Kidney (tissue), 22 donors: ENCODE measurements at places on chromosomes 6 and 20. TPM values are rescaled to one million over a fixed set of nuclear protein-coding genes. Genes with fewer than 3 reads are reported as not detected.
A peak's percentile ranks its signal among the peaks of the same experiment; 100 is the strongest.

The SLPI gene
- 3,615 TPM for total RNA-seq

The ENPP5 gene
- 21.5 TPM for total RNA-seq

The TMEM244 gene
- not detected for total RNA-seq

The RNF217 gene
- 18.7 TPM for total RNA-seq

The TPBG gene
- 30.8 TPM for total RNA-seq

The CEP250 gene
- total RNA-seq, result 25.2 TPM

The MCM3 gene
- total RNA-seq, result 40.9 TPM

The GTPBP2 gene
- total RNA-seq, result 64.6 TPM

The PNPLA1 gene
- 0.19 TPM for total RNA-seq

The FYN gene
- total RNA-seq, result 52.4 TPM

The PCSK2 gene
- total RNA-seq, result 0.22 TPM

The BMP2 gene
- total RNA-seq, result 8.7 TPM

The BTN1A1 gene
- total RNA-seq, result 0.09 TPM

The KAT14 gene
- total RNA-seq, result 12.8 TPM

DNA sequence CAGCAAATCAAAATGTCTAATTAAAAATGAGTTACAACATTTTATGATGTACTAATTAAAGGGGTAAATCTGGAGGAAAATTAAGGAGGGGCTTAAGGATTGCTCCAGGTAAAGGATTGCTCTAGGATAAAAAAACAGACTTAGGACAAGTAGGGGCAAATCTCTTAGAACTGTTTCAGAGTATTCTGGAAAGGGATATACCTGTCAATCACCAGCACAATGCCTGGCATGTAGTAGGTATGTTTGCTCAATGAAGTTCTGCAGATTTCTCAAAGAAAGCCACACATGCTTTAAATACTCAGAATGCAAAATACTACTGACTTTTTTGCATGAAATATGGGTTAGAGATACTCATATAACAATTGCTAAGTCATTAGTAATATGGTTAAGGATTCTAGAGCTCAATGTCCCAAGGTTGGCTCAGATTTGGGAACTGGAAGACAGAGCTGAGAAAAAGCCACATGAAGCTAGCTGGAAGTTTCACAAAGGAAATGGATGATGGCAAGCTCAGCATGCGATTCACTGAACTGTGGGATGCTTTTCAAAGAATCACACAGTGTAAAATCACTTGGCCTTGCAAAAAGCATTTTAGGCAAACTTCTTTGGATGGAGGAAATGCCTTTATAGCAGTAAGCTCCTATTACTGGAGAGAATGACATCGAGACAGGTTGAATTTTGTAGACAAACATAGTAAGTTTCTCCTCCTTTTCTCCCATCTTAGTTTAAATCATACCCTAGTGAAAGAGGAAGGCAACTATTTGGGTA is 72.8 kb downstream of the MAP3K5 start:
- DNase-seq, result no peak

GRCh38 chr6:5213836-5214235 is 46.9 kb downstream of the LYRM4 start:
- DNase-seq, result peak; percentile 29

GRCh38 chr6:137213813-137214212 is 5.4 kb downstream of the IFNGR1 start:
- no peak for DNase-seq

DNA sequence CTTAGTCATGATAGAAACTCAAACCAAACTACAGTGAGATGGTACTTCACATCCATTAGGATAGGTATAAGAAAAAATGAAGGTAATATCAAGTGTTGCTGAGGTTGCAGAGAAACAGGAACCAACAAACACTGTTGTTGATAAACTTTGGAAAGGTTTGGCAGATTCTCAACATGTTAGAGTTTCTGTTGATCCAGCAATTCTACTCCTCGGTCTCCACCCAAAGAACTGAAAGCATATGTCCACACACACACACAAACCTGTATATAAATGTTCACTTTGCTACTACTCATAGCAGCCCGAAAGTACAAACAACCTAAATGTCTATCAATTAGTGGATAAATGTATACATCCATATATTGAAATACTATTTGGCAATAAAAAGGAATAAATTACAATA is 128.3 kb upstream of the CARMIL1 start:
- DNase-seq, result no peak

DNA sequence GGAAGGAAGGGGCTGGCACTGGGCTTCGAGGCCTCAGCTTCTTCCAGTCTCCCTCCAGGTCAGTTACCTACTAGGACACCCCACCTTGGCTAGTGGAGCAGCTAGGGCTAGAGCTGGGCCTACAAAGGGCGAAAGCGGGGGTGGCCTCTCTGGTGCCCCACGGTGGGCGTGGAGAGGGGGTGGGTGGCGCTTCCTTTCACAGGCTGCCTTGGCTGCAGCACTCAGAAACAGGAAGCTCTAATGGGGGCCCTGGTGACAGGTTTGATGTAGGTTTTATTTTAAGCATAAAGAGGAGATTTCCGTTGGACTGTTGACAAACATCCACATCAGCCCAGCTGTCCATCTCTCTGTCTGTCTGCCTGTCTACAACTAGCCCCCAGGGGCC is 13.4 kb downstream of the FAM110A start:
- DNase-seq, result no peak

DNA sequence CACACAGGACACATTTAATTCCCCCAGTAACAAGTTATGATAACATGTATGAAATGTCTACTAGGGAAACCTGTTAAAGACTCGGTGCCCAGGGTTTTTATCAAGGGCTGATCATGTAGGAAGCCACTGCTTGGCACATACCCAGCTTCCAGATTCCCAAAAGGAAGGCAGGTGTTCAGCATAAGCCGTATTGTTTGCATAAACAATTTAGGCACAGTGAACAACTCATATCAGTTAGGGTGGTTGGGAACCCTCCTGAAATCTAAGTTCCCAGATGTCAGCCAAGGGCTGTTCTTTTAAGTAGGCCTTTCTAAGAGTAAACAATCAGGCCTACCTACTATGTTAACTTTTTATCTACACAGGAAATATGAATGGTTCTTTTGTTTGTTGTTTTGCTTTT is 74.1 kb downstream of the ASXL1 start:
- DNase-seq, result no peak

DNA sequence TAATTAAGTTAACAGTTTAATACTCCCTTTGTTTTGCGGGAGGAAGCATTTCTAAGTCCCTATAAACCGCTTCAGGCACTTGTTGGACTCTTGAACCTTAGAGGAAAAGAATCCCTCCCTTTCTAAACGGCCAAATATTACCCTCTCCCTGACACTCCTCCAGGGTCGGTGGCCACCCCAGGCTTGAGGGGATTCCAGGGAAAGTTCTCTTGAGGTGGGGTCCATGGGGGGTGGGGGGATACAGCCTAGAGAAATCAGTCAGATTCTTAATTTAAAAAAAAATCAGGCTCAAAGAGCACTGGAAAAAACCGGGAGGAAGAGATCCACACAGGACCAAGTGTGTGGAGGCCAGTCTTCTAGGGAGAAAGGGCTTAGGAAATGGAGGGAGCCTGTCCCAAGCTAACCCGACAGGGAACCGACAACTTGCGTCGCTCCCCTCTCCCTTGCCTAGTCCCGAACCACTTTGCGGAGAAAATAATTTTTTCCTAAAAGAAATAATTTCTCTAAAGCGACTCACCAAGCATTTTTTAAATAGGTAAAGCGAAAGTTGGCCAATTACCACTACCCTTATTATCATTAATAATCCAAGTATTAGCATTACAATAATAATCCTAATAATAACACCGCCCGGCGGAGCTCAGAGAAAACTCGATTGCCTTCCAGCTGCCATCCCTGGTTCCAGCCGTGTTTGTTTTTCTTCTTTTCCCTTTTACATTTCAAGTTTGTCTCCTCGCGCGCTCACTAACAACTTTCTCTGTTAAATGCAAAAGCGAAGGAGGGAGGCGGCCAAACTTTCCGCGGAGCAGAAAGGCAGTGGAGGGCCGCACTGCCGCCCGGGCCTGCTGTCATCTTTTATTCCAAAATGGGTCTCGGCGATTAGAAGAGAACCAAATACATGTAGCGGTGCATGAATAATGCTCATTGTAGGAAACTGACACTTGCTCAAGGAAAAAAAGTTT is 4.8 kb downstream of the NR2E1 start:
- DNase-seq, result no peak

GRCh38 chr20:48409055-48409615 is 418.7 kb downstream of the PREX1 start:
- no peak for DNase-seq

- no peak for DNase-seq
Observed at GRCh38 chr20:54168961-54169862, 4.6 kb downstream of the CYP24A1 start.

- DNase-seq, result no peak
Observed at GRCh38 chr6:133017581-133017980, 203.2 kb downstream of the RPS12 start.

DNA sequence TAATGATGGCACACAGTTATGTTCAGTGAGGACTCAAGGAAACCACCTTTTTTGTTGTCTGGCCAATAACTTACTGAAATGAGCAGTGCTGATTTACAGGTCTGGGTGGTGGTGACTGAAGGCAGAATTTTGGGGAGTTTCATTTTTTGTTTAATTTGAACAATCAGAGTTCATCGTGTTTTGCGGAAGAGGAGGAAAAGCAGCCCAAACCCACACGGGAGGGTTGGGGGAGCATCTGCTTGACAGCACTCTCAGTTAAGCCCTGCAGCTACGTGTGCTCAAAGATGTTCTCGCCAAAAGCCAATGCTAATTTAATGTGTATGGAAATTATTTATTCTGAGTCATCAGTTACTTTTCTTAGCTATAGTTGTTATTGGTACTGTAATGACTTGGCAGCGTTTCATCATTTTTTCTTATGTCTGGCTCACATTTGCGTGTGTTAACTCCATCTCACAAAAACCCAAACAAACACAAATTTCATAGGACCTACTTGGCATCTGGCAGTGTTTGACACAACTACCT is 89.2 kb downstream of the UST start:
- no peak for DNase-seq

- no peak for DNase-seq
Observed at GRCh38 chr6:141415896-141416295, 716.8 kb upstream of the GJE1 start.

- DNase-seq, result no peak
Observed at GRCh38 chr6:113304116-113304515, 553.0 kb upstream of the MARCKS start.

DNA sequence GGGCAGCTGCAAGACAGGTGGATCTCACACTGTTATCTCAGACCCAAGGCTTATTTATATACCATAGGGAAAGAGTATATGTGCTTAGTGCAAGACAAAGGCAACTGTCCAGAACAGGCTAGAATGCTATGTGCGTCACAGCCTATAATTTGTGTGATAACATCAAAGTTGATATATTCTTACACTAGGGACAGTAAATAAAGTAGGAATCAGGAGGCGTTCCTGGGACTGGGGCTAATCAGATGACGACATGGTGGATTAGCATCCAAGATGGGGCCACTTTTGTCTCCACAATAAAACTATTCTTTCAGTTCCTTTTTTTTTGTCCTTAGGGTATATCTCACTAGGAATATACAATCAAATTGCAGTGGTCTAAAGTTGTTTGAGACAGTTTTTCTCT is 54.9 kb upstream of the IER3 start:
- no peak for DNase-seq

GRCh38 chr6:27279513-27280063 is 32.1 kb downstream of the PRSS16 start:
- DNase-seq, result no peak

DNA sequence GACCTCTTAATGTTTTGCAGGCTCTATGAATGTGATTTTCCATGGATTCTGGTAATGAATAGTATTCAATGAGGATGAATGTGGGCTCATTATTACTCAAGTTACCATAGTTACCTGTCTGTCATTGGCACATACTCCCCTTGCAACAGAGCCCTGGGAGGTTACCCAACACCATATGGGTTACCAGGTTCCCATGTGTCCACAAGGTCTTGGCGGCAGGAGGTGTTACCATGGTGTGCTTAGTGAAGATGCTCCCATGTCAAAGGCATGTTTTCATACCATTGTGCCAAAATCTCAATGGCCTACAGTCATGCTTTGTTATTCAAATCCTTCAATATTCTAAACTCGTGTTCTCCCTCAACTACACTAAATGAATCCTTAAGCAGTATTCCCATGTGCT is 232.5 kb downstream of the HDGFL1 start:
- DNase-seq, result no peak

DNA sequence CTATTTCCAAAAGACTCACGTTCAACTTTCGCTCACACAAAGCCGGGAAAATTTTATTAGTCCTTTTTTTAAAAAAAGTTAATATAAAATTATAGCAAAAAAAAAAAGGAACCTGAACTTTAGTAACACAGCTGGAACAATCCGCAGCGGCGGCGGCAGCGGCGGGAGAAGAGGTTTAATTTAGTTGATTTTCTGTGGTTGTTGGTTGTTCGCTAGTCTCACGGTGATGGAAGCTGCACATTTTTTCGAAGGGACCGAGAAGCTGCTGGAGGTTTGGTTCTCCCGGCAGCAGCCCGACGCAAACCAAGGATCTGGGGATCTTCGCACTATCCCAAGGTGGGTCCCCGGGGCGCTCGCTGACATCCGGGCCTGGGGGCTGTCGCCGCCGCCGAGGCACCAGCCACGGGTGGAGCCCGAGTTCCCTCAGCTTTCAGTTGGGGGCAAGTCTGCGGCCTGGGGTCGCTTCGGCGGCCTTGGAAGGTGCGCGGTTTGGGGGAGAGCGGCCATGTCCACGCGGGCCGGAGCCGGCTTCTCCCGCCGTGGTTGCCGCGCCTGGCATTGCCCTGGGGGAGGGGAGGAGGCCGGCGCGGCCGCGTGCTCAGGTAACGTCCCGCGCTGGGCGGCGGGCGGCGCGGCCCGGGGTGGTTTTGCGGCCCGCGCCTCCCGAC is 429 bp downstream of the AMD1 start:
- DNase-seq, result no peak

- no peak for DNase-seq
Observed at GRCh38 chr6:33289784-33290315, 449 bp downstream of the PFDN6 start.

GRCh38 chr20:20411836-20412235 is 43.9 kb downstream of the INSM1 start:
- no peak for DNase-seq
